T-cell (primary cell): ENCODE measurements at places on chromosomes 13 and 19.

DNA sequence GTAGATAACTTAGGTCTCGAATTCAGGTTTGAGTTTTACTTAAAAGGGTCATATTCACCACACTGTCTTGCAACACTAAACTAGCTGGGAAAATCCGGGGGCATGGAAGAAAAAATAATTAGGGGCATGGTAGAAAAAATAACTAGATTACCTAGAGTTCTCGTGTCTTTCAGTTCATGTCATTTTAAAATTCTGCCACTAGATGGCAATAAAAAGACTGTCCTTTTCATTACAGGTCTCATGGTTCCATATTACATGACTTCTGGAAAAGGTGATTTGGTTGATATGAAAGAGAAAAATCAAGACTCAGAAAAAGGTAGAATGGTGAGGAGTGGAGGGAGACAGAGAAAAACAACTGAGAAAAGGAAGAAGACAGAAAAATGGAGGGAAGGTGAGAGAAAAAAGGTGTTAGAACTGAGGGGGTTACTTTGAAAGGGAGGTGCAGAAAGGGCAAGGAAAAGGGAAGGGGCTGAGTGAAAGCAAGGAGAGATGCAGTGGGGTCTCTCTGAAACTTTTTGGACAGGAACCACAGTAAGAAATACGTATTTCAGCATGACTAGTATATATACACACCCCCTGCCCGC, 299.0 kb downstream of the KLF12 start:
- DNase-seq: no peak

DNA sequence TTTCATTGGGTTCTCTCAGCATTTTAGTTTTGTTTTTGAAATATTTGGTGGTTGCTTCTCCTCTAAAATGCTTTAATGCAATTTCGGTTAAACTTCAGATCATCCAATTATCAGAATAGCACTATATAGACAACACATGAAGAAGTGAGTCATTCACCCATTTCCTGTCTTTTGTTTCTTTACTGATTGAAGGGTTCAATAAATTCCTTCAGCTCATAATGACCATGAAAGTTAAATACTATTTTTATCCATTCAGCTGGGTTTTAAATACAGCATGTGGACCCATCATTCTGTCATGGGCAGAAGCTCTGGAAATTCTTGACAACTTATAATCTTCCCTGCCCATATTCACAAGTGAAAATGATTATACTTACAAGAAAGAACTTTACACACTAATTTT, 187.2 kb downstream of the ITGBL1 start:
- DNase-seq: no peak

GRCh38 chr13:110015253-110015652, 228.9 kb upstream of the IRS2 start:
- no peak for DNase-seq

DNA sequence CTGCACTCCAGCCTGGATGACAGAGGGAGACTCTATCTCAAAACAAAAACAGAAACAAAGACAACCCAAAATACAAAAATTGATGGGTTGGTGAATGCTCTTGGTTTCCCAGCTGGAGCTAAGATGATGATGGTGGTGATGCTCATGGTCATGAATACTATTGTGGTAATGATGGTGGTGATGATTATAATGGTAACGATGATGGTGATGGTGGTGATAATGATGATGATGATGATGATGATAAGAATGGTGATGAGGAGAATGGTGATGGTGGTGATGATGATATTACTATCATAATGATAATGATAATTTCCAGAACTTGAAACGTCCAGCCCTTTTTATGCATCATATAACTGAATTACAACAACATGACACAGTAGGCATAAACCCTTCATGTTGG, 40.1 kb downstream of the VAV1 start:
- no peak for DNase-seq

DNA sequence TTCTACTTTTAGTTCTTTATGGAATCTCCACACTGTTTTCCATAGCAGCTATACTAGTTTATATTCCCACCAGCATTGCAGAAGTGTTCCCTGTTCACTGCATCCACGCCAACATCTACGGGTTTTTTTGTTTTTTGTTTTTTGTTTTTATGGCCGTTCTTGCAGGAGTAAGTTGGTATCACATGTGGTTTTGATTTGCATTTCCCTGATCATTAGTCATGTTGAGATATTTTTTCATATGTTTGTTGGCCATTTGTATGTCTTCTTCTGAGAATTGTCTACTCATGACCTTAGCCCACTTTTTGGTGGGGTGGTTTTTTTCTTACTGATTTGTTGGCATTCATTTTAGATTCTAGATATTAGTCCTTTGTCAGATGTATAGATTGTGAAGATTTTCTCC, 89.7 kb downstream of the FRY start:
- no peak for DNase-seq

DNA sequence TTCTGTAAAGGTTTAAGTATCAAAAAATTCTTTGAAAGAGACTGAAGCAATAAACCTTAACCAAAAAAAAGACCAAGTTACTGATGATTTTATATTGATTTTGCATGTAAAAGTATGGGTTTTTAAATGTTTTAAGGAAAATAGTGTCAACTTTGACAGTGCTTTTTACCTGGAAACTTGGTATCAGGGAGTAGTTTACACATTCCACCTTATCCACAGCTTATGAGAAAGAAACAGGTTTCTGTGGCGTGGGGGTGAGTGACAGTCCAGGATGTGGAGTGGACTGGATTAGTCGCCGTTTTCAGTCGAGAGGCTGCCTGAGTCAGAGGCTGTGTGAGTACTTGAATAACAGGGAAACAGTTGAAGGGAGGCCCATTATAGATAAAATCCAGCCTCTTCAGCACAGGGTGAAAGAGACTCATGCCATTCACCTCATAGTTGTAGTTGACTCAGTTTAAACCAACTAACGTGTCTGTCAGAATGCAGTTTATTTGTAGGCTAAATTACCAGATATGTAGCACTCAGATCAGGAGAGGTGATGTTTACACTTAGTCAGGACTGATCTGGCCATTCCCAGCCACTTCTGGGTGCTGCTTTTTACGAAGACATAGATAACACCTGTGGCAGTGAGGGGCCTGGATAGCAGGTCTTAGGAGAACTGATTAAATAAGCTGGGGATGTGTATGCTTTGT, 595 bp upstream of the GPR183 start:
- no peak for DNase-seq

GRCh38 chr19:49553451-49554271, 25.9 kb downstream of the RCN3 start:
- no peak for DNase-seq

DNA sequence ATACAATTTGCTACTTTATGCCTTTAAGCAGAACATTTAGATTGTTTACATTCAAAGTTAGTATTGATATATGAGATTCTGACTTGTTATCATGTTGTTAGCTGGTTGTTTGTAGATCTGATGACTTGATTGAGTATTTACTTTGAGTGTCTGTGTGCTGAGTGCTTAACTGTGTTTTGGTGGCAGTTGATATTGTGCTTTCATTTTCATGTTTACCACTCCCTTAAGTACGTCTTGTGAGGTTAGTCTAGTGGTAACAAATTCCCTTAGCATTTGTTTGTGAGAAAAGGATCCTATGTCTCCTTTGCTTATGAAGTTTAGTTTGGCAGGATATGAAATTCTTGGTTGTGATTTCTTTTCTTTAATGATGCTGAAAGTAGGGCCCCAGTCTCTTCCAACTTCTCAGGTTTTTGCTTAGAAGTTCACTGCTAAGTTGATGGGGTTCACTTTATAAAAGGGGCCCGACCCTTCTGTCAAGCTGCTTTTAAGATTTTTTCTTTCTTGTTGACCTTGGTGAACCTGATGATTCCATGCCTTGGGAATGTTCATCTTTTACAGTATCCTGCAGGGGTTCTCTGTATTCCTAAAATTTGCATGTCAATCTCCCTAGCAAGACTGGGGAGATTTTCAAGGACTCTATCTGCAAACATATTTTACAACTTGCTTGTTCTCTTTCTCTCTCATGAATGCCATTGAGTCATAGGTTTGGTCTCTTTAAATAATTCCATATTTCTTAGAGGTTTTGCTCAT, 1095.4 kb upstream of the PCDH20 start:
- DNase-seq: no peak

GRCh38 chr19:5953030-5953589, 24.8 kb downstream of the RANBP3 start:
- DNase-seq: no peak

DNA sequence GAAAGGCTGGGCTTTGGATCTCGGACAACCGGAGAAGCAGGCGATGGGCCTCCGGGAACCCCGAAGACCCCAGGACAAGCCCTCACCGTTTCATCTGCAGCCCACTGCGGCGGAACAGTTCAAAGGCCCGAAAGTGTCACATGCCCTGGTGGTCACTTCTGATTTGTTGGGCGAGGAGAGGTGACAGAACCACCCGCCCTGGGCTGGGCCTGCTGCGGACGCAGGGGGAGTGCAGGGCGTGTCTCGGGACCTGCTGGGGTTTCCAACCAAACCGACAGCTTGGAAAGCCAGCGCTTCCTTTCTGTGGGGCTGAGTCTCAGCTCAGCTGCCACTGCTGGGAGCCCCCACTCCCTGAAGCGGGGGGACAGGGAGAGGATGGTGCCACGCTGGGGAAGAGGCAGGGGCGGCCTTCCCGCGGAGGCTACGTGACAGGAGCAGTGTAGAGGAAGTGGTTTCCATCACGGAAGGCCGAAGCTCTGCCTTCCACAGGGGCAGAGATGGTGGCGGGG, 22.8 kb upstream of the ZBTB7A start:
- no peak for DNase-seq

- DNase-seq: no peak
Measured at GRCh38 chr19:6097911-6098310, 12.4 kb downstream of the RFX2 start.

DNA sequence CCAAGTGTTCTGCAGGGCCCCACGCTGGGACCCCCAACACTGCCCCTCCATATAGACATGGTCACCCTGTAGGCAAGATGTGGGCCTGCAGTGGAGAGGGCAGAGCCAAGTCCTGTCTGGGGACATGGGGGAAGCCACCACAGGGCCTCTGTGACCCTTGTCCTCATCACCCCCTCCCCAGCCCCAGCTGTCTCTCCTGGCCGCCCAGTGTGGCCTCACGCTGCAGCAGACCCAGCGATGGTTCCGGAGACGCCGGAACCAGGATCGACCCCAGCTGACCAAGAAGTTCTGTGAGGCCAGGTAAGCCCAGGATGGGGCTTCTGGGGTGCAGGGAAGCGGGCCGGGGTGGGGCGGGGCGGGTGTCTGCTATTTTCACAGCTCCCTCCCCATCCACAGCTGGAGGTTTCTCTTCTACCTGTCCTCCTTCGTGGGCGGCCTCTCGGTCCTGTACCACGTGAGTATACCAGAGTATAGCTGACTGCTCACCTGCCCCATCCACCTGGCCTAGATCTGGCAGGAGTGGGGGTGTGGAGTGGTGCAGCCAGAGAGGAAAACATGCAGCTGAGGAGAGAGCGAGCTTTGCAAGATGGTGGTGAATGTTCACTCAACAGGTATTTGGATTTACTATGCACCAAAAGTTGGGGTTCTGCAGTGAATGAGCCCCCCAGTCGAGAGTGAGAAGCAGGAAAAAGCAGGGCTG, 46.4 kb downstream of the CERS4 start:
- no peak for DNase-seq

- DNase-seq: no peak
Measured at GRCh38 chr13:99911965-99912566, 59.5 kb downstream of the ZIC5 start.

- DNase-seq: no peak
Measured at GRCh38 chr13:21240586-21240985, 64.1 kb downstream of the MRPL57 start.

- no peak for DNase-seq
Measured at GRCh38 chr13:23350009-23350408, 83.5 kb downstream of the SACS start.

DNA sequence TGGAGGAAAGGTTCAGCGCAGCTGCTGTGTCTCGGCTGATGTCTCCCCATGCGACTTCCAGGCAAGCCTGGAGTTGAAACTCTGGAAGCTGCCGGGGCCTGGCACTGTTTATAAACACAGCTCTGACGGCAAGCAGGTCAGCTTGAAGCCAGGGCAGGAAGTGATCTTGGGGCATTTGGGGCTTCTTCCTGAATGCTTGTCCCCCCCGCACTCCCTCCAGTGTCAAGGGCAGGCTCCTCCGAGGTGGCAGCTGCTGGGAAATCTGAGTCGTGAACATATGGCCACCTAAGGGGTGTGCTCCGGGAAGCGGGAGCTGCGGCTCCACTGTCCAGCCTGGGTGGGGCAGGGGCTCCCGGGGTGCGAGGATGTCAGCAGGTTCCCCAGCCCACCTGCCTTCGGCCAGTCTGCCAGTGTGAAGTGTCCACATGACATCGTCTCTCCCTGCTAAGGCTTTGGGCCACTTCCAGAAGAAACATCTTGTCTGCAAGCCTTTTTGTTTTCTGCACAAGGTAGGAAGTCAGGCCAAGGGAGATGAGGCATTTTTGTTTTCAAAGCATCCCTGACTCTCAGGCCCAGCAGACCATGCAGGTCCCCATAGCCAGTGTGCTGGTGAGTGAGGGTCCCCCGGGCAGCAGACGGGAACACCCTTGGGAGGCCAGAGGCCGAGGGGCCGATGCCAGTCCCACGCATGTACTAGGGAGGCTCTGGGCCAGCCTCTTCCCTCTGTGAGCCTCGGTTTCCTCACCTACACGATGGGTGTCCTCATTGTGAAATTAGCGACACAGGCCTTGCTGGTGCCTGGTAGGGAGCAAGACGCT, 2.7 kb downstream of the PIAS4 start:
- DNase-seq: no peak

- no peak for DNase-seq
Measured at GRCh38 chr19:47682939-47683338, 30.3 kb upstream of the EHD2 start.

DNA sequence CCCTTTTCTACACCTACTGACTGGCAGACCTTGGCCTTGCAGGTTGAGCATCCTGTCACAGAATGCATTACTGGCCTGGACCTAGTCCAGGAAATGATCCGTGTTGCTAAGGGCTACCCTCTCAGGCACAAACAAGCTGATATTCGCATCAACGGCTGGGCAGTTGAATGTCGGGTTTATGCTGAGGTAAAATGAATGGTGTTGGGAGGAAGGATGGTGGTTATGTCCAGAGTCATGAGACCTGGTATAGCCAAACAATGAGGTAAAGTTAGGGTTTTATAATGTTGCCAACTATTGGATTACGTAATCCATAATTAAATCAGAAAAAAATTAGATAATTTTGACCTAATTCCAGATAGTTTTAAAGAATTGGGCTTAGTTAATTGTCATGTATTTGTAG, 212.5 kb downstream of the PCCA start:
- DNase-seq: no peak

DNA sequence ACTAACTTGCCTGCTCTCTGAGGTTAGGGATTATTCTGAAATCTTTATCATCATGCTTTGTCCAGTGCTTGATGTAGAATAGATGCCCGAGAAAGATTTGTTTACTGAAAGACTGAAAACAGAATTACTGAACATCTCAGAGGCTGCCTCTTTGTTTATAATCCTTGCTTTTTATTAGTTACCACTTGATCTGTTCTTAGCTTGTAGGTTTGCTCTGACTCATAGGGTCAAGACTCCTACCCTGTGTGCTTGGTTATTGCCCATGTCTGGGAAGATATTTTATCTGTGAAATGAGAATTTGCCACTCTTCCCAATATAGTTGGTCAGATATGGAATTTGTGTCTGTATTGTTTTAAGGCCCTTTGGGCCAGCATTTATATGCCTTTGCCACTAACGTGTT, 675.3 kb downstream of the DIAPH3 start:
- DNase-seq: no peak
